Colonic mucosa (tissue), 4 donors: ENCODE measurements at places on chromosomes 4 and X. TPM values are rescaled to one million over a fixed set of nuclear protein-coding genes. Genes with fewer than 3 reads are reported as not detected.

PF4V1 gene
- not detected for total RNA-seq

- DNase-seq: no peak
- no peak overlapping the region for H3K4me3 ChIP-seq
- H3K4me1 ChIP-seq: no peaks in the 10 kb centered on the region
- no peaks in the 10 kb centered on the region for H3K36me3 ChIP-seq
Measured at GRCh38 chrX:130179170-130179569, 7.4 kb downstream of the RAB33A start.

GRCh38 chrX:36214924-36215323, 295.4 kb downstream of the CFAP47 start:
- H3K4me3 ChIP-seq: no peak overlapping the region
- H3K4me1 ChIP-seq: no peaks in the 10 kb centered on the region
- no peaks in the 10 kb centered on the region for H3K27me3 ChIP-seq
- no peaks in the 10 kb centered on the region for H3K36me3 ChIP-seq

DNA sequence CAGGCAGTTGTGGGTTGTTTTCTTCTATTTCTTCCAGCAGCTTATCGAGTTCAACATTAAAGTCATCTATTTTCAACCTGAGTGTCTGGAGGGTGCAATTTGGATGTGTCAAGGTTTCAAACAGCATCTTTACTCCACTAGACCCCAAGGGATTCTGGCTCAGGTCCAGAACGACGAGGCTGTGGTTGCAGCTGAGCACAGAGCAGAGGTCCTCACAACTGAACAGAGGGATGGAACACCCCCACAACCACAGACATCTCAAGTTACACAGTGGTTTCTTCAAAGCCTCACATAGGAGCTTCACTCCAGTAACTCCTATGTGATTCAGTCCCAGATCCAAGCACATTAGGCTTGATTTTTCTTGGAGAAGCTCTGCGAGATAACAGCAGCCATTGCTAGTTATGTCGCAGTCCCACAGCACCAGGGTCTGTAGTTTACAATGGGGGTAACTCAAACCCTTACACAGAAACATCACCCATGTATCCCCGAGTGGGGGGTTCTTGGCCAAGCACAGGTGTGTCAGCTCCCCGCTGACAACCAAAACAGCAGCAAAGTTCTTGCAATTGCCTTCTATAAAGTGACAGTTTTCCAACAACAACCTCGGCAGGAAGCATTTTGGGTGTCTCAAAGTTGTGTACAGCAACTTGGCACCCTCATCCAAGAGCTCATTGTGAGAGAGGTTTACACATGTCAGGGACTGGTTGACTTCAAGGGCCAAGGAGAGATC, 2.8 kb downstream of the NLRP2B start:
- no peak for DNase-seq
- no peak overlapping the region for H3K4me3 ChIP-seq
- H3K4me1 ChIP-seq: no peaks in the 10 kb centered on the region
- H3K27ac ChIP-seq: no peak overlapping the region
- no peaks in the 10 kb centered on the region for H3K27me3 ChIP-seq

DNA sequence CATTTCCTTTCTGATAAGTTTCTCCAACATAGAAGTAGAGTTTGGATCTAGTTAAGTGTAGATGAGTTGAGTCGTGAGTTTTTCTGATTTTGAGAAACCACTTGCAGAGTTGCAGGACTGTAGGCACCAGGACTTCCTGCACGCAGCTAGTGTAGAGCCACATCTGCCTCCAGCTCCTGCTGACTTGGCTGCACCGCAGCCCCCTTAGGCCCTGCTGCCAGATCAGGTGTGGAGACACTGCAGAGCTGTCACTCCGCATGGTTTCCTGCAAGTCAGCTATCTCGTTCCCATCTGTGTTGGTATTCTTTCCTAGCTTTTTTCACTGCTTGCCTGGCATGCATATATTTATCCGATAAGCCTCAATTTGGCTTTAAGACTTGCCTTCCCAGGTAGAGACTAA, 48.9 kb downstream of the PCDH7 start:
- DNase-seq: no peak
- no peak overlapping the region for H3K27ac ChIP-seq
- H3K27me3 ChIP-seq: no peaks in the 10 kb centered on the region
- H3K4me1 ChIP-seq: no peaks in the 10 kb centered on the region
- no peaks in the 10 kb centered on the region for H3K36me3 ChIP-seq

- DNase-seq: no peak
- H3K36me3 ChIP-seq: no peaks in the 10 kb centered on the region
- H3K4me3 ChIP-seq: no peak overlapping the region
- no peaks in the 10 kb centered on the region for H3K4me1 ChIP-seq
- no peaks in the 10 kb centered on the region for H3K27me3 ChIP-seq
Measured at GRCh38 chrX:13376857-13377549, 57.1 kb upstream of the ATXN3L start.
